ENCODE measurements at places on chromosomes 12 and 14. TPM values are rescaled to one million over a fixed set of nuclear protein-coding genes. Genes with fewer than 3 reads are reported as not detected.

Gene OTX2
- total RNA-seq: not detected

Gene GPD1
- not detected for total RNA-seq

- H3K27ac ChIP-seq: no peak overlapping the region
- no peak for DNase-seq
- H3K4me1 ChIP-seq: peaks cover 7% of the 10 kb centered on the region
- no peaks in the 10 kb centered on the region for H3K36me3 ChIP-seq
- no peaks in the 10 kb centered on the region for H3K27me3 ChIP-seq
These were observed 4.7 kb downstream of the FOS start for GRCh38 chr14:75283162-75283832.

GRCh38 chr12:26567126-26567525, 265.9 kb downstream of the ITPR2 start:
- H3K27ac ChIP-seq: no peak overlapping the region
- H3K4me3 ChIP-seq: no peak overlapping the region
- no peak for DNase-seq
- no peaks in the 10 kb centered on the region for H3K27me3 ChIP-seq

DNA sequence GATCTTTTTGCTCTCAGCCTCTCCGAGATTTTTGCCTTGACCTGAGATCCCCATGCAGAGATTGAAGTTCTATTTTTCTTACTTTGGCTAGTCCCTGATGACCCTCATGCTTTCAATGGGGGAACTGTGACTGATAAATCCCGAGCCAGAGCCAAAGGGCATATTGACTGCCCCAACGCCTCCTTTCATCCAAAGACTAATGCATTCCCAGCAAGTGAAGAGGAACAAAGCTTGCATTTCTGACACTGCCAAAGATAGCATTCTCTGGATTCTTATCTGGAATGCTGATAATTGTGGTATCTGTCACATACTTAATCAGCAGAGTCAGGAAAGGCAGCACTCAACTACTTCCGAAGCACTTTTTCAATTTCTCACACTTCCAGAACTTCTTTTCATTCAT, 152.3 kb upstream of the EGLN3 start:
- no peaks in the 10 kb centered on the region for H3K4me1 ChIP-seq
- H3K36me3 ChIP-seq: no peaks in the 10 kb centered on the region
- no peak for DNase-seq
- H3K27ac ChIP-seq: no peak overlapping the region
- H3K27me3 ChIP-seq: no peaks in the 10 kb centered on the region

Measured in uterus (tissue), 4 donors.